ENCODE measurements at places on chromosomes 1 and 21.

DNA sequence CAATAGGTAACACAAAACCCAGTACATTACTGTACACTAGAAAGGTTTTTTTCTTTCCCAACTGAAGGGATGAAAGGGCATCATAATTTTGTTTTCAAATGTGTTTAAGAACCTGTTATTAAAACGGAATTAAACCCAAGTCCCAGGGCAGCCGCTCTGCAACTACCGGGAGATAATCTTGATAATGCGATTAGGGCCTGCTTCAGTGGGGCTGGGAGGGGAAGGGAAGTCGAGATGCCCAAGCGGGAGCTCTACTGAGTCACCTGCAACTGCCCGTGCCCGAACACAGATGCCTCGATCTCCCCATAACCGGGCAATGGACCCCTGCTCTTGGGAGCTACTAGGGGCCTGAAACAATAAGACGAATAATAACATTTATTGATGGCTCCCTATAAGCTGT, 61.4 kb downstream of the KAZN start:
- DNase-seq: no peak

- DNase-seq: no peak
These were observed 68.3 kb downstream of the TCP10L start for GRCh38 chr21:32516756-32517649.

DNA sequence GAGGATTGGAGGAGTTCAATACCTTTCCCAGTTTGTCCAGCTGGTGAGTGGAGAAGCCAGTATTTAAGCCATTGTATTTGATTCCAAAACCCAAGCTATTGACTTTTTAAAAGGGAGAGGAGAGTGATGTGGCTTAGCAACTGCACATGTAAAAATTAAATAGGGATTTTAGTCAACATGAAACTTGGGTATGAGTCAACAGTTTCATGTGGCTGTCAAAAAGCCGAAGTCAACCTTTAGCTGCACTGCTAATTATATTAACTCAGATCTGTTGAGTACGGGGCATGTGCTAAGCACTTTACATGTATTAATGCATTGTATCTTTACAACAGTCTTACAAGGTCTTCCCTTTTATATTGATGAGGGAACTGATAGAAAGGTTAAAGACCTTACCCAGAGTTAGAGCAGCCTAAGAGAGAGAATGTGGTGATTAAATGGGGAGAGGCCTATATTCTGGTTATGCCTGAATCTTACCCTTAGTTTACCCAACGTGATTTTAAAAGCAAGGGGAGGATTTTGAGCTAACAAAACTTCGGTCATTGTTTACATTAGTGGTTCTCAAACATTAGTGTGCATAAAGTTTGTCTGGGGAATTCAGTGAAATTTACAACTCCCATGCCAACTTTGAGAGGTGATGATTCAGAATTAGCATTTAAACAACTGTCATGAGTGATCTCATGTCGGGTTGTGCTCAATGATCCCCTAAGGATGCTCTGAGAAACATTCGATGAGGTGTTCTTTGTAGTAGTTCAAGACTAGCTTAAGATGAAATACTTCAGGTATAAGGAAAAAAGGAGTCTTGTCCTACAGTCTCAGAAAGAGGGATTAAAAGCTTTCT, 6.9 kb upstream of the SLC35F3 start:
- DNase-seq: no peak

DNA sequence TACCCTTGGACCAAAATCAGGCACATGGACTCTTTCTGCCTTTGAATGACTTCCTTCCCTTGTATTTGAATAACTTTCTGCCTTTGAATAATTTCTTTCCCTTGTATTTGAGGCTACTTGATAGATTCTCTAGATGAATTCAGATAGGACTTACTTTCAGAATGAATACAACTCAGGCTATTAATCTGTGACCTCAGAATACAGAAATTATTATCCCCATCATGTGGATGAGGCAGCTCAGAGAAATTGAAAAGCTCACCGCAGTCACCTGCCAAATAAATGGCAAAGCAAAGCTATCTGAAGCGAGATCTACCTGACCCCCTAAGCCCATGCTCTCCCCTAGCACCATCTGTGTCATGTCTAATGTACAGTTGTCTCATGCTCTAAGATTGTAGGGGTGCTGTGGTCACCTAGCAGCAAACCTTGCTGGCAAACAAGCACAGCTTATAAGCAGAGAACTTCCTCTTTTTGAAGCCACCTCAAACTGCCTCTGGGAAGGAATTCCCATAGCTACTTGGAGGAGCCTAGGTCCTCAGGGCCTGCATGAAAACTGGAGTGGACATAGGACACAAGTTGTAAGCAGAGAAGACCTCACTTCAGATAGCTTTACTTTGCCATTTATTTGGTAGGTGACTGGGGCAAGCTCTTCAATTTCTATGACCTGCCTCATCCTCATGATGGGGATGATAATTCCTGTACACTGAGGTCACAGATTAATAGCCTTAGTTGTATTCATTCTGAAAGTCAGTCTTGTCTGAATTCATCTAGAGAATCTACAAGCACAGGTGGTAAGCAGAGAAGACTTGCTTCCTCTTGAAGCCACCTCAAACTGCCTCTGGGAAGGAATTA, 66.1 kb downstream of the FASLG start:
- no peak for DNase-seq

- DNase-seq: no peak
These were observed 33.0 kb downstream of the ZNF496 start for GRCh38 chr1:247298701-247299100.

DNA sequence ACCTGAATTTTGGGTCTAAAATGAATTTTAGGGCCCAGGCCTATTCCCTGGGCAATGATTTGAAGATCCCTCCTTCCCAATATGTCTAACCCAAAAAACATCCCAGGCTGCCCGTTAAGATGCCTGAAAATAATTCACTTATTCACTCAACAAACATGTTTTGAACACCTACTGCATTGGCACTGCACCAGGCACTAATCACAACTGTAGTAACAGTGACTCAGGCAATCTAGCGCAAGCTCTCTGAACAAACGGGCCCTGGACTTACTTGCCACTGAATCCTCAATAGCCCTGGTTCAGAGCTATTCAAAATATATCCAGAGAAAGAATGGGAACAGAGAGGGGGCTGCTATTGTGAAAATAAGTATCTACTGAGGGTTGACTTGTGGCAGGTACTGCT, 4.2 kb downstream of the CD244 start:
- DNase-seq: no peak

- DNase-seq: no peak
These were observed 973.2 kb downstream of the NCAM2 start for GRCh38 chr21:21971384-21971783.

GRCh38 chr1:3135073-3135702, 66.2 kb downstream of the PRDM16 start:
- DNase-seq: no peak

DNA sequence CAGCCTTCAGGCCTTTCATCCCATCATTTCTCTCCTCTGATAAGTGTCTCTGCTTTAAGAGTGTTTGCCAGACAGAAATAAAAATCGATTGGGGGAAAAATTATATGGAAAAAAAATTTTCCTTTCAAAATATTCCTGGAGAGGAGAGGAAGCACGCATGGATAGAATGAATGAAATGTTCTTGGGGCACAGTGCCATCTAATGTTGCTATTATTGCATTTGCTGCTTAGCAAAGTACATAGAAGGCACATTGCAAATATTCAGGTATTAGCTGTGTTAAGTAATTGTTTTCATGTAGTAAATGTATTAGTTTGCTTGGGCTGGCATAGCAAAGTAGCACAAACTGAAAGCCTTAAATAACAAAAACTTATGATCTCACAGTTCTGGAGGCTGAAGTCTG, 18.1 kb downstream of the B3GALT5 start:
- no peak for DNase-seq

DNA sequence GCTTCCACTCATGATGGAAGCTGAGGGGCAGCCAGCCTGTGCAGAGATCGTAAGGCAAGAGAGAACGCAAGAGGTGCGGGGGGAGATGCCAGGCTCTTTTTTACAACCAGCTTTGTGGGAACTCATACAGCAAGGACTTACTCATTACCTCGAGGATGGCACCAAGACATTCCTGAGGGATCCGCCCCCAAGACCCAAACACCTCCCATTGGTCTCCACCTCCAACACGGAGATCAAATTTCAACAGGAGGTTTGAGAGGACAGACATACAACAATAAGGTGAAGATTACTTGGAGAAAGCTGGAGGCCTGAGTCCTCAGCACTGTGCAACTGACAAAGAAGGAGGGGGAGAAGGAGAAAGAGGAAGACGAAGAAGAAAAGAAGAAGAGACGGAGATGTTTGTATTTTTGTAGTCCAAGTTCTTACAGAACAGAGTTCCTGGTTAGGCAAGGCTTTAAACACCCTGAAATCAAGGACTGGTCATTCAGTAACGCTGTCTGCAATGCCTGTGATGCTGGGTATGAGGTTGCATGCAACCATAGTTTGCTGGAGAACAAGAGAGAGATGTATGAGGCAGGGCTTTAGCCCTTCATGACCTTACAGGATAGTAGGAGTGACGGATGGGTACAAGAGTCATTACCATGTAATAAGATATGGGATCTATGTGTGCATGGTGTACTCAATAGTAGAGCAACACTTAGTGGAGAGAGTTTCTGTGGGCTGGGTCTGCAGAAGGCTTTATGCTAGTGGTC, 19.7 kb upstream of the GALNT2 start:
- DNase-seq: no peak

DNA sequence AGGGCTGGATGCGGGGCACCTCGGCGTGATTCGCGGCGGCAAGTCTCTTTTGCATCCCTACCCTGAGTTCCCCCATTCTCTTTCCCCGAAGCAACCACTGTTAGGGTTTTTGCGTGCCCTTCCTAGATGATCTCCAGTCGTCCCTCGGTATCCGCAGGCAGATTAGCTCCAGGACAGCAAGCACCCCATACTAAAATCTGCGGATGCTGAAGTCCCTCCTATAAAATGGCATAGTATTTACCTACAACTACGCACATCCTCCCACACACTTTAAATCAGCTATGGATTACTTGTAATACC, 22.8 kb upstream of the CFAP126 start:
- no peak for DNase-seq
